Uterine smooth muscle cell (primary cell): ENCODE measurements at places on chromosomes 1 and 21. TPM values are rescaled to one million over a fixed set of nuclear protein-coding genes. Genes with fewer than 3 reads are reported as not detected.

SUSD4 gene
- 0.44 TPM in 1 of 2 replicates, not detected in the other for total RNA-seq

CFAP141 gene
- total RNA-seq, result not detected in 2 replicates

CRYAA gene
- total RNA-seq, result not detected in 2 replicates

AUNIP gene
- total RNA-seq, result 1.7 and 5.6 TPM in 2 replicates

F3 gene
- 7.0 and 16.9 TPM in 2 replicates for total RNA-seq

TMEM69 gene
- total RNA-seq, result 9.1 and 11.0 TPM in 2 replicates
